Left renal cortex interstitium (tissue), 4 donors: ENCODE measurements at places on chromosomes 7 and 10.

- DNase-seq = peak; percentile 18
Measured at GRCh38 chr7:145036604-145037405, 201.0 kb upstream of the TPK1 start.

DNA sequence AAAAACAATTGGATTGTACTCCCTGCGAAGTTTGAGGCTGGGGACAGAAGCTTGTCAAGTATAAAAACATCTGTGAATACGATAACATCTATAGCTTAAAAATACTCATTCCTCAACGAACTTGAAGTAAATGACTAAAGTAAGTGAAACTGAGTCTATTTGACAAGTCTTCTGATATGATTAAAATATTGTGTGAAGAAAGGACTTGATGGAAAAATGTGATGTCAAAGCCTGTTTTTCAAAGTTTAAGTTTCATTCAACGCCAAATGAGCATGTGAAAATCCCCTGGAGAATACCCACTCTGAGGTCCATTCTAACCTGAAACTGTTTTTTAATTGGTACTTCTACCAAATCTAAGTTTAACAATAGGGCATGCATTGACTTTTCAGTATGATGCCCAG lies 122.3 kb upstream of the MDFIC start:
- no peak for DNase-seq

DNA sequence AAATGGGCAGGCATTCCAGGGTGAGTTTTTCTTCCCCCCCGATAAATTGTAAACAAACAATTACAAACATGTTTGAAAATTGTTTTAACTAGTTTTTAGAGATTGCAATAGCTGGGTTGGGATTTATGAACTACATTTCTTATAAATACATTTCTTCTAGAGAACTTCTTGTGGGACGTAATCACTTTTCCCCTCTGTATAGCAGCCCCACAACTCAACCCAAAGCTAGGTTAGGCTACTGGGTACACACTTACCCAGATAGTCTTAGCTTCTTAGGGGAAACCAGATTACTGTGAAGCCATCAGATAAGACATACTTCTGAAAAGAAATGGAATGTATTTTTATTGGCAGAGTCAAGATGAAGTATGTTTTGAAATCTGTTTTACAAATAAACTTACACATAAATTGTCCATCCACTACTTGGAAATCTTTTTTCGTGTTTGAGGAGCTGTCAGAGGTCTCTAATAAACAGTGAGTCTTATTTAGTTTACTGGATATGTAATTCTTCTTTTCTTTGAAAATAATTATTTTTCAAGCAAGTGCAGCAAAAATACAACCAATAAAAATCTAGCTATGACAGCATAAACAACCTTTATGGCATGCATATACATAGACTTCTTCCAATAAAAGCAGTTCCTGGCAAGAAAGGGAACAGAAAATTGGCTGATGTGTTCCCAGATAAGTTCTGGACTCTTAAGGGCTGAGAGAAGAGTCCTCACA lies 8.0 kb upstream of the GLRX3 start:
- DNase-seq = no peak

GRCh38 chr7:149100821-149101220 lies 10.3 kb upstream of the ZNF786 start:
- DNase-seq = no peak

DNA sequence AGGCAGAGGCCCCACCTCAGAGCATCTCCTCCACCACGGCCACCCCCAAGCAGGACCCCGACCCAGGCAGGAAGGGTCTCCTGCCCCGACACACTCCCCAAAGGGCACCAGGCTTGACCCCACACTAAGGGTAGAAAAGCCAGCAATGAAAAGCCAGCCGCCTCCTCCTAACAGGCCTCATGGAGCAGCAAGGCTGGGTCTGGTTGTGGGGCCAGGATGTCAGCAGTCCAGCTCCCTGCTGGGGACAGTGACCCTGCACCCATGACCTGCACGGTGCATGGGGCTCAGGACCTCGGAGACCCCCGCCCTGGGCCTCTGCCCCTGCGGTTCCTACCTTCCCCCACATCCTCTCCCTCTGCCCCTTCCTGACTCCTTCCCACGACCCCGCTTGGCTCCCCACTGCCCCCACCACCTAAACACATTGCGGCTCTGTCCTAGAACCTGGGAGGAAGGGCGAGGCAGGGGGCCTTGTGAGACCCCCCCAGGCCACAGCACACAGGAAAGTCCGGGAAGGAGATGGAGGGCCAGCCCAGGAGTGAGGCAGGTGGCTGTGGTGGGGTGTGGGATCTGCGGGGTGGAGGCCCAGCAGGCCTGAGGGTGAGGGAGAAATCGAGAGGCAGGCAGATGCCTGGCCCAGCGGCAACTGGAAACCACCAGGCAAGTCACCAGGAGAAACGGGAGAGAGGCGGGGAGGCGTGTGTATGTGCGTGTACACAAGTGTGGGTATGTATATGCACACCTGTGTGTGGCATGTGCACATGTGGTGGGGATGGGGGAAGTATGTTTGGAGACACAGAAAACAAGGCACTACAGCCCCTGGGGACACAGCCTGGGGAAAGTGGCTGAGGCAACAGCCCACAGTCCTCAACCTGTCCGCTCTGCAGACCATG lies 229.9 kb downstream of the MAD1L1 start:
- DNase-seq = no peak

DNA sequence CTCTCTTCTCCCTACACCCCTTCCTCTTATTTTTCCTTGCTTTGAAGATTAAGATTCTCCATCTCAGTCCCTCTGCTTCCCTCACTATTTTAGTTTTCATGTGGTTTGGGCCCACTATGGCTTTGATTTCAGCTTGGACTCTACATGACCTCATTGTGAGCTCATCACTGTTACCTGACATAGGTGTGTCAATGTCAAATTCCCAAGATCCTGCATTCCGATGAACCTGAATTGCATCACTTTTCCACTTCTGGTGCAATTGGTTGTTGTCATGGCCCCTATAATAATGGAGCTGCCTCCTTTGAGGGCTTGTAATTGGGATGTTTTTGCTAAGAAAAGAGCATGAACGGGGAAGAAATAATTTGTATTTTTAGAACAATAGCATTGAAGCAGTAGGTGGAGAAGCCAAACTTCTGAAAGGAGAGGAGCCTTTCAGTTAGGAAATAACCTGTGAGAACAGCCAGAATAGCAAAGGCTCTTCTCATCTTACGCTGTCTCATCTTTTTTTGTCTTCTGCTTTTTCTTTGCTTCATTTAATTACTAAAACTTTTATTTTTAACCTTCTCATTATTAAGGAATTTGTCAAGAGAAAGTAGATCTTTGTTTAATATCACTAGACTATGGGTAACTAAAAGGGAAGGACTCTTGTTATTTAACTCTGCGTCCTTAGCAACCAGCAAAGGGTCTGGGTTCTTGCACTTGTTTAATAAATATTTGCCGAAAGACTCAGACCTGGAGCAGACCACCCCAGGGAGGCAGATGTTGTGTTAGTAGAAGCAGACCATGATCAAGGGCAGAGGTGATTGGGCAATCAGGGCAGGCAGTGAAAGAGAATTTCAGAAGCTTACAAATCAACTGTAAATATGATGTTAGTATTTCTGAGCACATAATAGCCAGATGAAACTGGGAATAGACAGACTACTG lies 95.4 kb downstream of the TES start:
- DNase-seq = no peak

DNA sequence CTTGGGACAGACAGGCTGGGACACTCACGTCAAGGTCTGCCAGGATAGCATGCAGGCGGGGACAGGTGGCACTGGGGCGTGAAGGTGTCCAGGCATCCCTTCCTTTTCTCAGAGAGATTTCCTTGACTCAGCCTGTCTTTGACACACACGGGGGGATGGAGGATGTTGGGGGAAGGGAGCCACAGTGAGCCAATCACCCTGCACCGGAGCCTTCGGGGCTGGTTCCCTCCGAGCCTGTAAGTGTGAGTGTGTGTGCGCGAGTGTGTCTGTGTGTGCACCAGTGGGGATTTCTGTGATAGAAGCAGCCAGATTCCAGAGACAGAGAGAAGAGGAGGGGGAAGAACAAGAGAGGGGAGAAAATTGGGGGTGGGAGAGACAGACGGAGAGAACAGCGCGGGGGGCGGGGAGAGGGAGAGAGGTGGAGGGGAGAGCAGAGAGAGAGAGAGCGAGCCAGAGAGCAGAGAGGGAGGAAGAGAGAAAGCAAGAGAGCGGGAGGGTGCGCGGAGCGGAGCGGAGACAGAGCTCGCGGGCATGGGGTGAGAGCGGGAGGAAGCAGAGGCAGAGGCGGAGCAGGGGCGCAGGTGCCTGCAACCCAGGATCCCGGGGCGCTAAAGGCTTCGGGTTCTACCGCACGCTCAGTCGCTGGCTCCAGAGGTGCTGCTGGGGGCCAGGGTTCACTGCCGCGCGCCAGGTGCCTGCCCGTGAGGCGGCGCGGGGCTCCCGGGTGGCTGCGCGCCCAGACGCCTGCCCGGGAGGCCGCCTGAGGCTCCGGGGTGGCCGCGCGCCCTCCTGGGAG lies 466 bp upstream of the GPR26 start:
- no peak for DNase-seq

- no peak for DNase-seq
Measured at GRCh38 chr7:83732305-83732704, 83.4 kb upstream of the SEMA3E start.

DNA sequence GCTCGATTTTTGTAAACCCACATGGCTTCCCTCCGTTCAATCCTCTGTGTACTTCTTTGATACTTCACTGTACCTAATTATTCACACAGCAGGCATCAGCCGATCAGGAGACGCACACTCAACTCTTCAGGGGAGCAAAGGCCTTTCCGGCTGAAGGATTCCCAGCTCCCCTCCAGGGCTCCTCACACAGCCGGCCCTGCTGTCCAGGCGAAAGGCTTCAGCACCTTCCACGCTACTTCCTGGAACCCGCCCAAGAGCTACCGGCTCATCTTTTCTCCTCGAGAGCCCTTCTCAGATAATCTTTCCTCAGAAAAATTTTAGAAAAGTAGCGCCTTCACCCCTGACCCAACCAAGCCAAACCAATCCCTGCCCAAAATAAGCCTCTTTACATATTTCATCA lies 270.4 kb downstream of the ZMYND11 start:
- no peak for DNase-seq

DNA sequence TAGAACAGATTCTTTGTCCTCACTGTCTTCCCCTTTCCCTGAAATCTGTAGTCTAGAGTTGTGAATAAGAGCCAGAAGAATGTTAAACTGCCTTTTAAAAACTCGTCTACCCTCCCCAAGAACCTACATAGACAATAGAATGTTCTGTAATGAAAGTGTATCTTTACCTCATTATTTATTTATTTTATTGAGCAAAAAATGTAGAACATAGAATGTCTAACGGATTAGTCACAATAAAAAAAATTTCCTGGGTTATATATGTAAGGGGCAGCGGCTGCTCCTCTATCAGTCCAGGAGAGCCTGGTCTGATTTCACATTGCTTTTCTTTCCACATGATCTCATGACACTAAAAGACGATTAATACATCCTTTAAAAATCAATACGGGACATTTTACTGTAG lies 135.7 kb downstream of the SDK1 start:
- DNase-seq = no peak

DNA sequence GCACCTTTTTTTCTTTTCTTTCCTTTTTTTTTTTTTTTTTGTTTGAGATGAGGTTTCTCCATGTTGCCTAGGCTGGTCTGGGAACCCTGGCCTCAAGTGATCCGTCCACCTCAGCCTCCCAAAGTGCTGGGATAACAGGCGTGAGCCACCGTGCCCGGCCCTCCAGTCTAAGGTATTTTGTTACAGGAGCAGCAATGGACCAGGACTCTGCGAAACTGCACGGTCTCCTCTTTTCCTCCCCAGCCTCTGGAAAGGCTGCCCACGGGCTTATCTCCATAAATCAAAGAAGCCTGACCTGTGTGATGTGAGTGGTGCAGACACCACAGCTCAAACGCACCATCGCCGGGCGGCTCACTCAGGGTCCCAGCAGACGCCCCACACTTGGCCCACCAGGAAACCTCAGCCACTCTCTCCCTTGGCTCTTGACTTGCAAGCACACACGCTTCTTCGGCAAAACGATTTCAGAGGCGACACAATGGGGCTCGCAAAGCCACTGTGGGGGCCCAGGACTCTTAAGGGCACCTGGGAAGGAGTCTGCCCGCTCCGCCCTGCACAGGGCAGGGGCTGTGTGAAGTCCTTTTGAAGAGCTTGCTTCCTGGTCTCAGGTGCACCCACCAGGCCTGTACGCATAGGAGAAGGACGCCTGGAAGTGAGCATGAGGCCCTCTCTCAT lies 20.6 kb downstream of the WDR86 start:
- DNase-seq = no peak

DNA sequence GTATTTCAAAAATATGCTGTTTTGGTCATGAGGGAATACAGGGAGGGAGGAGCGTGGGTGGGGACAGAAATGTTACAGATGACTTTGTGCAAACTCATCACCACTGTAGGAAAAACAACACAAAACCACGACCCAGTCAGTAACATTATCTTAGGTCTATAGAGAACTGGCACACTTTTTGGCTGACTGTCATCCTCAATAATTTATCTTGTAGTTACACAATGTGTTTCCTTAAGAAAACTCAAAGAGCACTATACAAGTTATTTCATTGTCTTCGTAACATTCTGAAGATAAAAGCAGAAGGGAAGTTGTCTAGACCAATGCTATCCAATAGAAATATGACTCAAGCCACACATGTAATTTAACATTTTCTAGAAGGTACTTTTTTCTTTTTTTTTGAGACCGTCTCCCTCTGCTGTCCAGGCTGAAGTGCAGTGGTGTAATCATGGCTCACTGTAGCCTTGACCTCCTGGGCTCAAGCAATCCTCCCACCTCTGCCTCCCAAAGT lies 16.9 kb upstream of the CDK14 start:
- DNase-seq = no peak
